HTR-8/SVneo (cell line): ENCODE measurements at places on chromosomes 5 and 9.

DNA sequence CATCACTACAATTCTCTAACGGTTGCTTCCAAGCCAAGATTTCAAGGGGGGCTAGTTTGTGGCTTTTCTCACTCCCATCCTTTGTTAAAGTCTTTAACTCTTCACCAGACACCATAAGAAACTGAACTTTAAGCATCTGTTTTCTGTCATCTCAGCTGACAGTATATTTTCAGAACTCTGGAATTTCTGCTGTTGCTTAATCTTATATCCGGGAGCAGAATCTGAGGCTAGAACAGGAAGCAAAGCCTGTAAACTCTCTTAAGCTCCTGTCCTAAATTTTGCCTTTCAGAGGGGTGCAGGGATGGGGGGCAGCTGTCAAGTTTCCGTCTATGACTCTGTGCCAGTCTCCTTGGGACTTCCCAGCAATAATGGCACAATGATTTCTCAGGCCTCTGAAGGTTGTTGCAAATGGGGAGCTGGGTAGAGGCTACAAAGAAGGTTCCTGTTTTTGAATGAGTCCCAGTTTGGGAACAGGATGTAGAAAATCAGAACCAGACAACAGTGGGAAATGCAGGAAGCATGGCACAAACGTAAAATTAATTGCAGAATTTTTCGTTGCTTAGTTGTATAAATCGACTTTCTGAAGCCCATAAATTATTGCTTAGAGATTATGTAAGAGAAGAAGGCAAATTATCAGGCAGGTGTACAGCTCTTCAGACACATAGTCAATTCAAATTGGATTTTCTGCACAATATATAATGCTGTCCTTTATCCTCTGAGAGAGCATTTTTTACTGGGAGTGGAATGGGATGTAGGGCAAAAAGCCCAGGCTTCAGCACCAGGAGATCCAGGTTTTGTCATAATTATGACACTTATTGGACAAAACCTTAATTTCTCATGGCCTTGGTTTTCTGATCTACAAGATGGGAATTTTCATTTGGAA lies 430.9 kb downstream of the DMAC1 start:
- peak; percentile 7 for DNase-seq

GRCh38 chr5:157196045-157196444 lies 15.4 kb downstream of the ITK start:
- no peak for DNase-seq

GRCh38 chr9:71243951-71244350 lies 122.5 kb upstream of the TRPM3 start:
- no peak for DNase-seq

DNA sequence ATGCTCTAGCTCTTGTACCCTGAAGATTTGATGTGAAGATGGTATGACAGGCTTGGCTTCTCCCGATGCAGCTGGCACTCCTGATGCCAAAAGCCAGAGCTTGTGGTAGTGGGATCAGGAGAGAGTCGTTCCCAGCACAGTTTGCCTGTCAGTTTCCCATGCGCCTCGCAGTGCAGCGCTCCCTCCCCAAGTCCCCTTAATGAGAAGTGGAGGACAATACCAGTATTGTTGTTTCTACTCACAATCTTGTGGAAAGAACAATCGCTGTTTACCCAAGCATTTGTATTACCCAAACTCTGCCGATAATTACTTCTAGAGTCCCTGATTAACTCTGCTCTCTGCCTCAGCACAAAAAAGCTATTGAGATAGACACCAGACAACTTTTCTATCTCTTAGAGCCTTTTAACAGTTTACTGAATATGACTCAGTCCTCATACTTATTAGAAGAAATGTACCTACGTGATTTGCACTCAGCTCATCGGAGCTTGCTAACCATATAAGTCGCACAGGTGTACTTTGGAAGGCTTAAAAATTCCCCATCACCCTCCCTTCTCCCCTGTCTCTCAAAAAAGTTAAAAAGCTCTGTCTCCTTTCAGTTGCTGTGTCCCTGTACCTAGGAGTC lies 283.2 kb upstream of the TMEM161B start:
- DNase-seq = no peak

- no peak for DNase-seq
These were observed 35.7 kb upstream of the ADRB2 start for GRCh38 chr5:148790545-148791333.

DNA sequence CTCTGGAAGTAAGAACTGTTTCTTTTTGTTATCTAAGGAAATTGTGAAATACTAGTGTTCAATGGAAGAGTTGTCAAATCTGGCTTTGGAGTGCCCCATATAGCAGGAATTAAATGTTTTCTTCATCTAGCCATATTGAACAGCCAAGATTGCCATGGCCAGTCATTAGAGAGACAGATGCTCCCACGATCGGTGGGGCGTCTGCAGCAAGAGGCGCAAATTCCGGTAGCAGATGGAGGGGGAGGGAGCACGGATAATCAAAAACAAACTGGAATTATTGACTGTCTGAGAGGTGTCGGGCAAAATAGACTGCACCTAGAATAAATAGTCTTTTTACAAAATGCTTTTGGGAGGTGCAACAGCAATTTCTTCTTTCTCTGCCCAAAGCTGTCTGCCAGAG lies 139.1 kb upstream of the FSTL4 start:
- no peak for DNase-seq

DNA sequence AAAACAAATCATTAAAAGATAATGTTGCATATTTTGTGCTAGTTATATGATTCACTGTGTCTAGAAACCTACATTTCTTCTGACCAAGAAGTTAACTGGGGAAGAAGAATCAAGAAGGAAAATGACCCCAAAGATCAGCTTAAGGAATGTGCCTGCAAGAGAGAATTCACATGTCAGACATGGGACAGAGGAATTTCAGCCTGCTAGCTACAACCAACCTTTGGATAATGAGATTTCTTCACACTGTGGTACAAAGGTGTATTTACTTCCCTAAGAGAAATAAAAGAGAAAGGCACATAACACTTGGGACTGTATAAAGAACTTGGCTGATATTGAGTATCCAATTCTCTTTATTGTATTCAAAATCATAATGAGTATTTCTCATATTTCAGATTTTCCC lies 39.6 kb upstream of the ELL2 start:
- DNase-seq = no peak
